Psoas muscle (tissue), 8 donors: ENCODE measurements at places on chromosomes 5 and 9. TPM values are rescaled to one million over a fixed set of nuclear protein-coding genes. Genes with fewer than 3 reads are reported as not detected.

OLFM1 gene
- total RNA-seq, result 4.8 TPM

NUTM2F gene
- not detected for total RNA-seq

FSTL4 gene
- total RNA-seq, result 0.27 TPM

PCDHGA2 gene
- 1.6 TPM for total RNA-seq

RNF183 gene
- not detected for total RNA-seq

OR2Y1 gene
- not detected for total RNA-seq

PCDHB14 gene
- total RNA-seq, result 0.49 TPM

BSPRY gene
- total RNA-seq, result not detected

LECT2 gene
- not detected for total RNA-seq

SCGB3A2 gene
- total RNA-seq, result not detected

HCN1 gene
- total RNA-seq, result 0.20 TPM

DNA sequence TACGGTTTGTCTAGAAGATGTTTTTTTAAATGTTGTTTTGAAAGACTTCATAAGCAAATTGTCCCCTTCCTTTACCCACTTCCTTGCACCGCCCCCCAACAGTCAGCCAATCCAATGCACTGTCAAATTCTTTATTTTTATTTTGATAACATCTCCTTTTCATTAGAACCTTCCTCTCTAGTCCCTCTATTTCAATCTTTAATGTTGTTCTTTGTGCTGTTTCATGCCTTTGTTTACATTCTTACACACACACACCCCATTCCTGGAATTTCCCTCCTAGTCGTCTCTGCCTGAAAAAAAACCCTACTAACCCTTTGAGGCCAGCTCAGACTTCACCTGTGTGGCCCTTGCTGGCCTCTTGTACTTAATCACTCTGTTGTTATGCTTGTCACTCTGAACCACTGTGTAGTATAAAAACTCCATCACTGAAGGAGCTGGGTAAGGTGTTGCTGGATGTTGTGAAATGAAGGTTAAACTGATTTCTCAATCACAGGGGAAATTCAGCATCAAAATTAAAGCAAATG lies 133.4 kb downstream of the UGCG start:
- DNase-seq, result no peak

- no peak for DNase-seq
Measured at GRCh38 chr5:177434437-177434836, 8.0 kb downstream of the GRK6 start.

DNA sequence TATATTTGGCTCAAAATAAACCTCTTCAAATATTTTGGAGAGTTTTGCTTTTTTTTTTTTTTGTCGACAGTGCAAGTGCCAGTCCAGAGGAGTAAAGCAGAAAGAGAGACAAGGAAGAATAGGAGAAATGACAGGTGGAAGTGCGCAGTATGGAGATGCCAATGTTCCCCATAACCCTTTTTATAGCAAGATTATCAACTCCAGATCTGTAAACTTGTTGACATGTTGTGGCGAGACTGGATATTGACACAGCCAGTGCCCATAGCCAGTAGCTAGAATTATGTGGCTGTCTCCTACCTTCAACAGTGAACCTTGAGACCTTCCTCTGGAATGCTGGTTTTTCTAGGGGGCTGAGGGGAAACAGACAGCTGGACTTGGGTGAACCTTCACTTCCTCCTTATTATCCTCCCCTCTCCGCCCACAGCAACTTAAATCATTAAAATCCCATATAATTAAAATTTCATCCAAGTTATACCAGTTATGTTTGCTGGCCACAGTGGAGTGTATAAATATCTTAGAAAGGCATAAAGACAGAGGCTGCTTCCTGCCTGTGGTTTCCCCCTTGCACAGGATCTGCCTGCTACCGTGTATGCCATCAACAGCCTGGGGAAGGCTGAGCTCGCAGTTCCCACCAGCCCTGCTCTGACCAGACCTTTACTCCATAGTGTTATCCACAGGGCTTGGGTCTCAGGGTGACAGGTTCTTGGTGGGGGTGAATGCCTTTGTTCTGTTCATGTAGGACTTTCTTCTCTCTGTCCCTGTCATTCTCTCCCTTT lies 112.3 kb upstream of the ANKH start:
- no peak for DNase-seq

GRCh38 chr9:3949744-3950143 lies 350.1 kb downstream of the GLIS3 start:
- no peak for DNase-seq

- DNase-seq, result no peak
Measured at GRCh38 chr5:16673241-16674201, 56.7 kb upstream of the RETREG1 start.

- DNase-seq, result no peak
Measured at GRCh38 chr5:68339921-68340321, 124.4 kb downstream of the PIK3R1 start.

GRCh38 chr9:26925609-26926008 lies 21.4 kb downstream of the PLAA start:
- DNase-seq, result no peak

- no peak for DNase-seq
Measured at GRCh38 chr5:95281226-95281625, 3.7 kb downstream of the MCTP1 start.

DNA sequence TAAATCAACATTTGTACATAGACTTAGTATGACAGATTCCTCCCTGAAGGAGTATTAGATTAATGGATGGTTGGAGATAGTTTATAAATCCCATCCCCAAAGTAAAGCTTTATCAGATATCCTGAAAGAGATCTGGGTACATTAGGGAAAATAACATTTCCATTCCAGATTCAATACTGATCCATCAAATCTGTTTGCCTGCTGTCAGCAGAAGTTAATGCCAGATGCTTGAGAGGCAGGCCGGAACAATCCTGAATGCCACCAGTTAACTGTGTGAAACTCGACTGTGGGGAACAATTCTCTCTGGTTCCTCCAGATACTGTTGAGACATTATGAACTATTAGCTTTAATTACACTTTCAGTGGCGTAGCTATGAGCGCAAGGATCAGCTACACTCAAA lies 1166.8 kb downstream of the MAT2B start:
- DNase-seq, result no peak

GRCh38 chr5:34998058-34998789 lies 49.5 kb downstream of the AGXT2 start:
- DNase-seq, result no peak

GRCh38 chr9:126625329-126626126 lies 11.8 kb downstream of the LMX1B start:
- no peak for DNase-seq

GRCh38 chr5:82222597-82223574 lies 55.3 kb downstream of the RPS23 start:
- no peak for DNase-seq

DNA sequence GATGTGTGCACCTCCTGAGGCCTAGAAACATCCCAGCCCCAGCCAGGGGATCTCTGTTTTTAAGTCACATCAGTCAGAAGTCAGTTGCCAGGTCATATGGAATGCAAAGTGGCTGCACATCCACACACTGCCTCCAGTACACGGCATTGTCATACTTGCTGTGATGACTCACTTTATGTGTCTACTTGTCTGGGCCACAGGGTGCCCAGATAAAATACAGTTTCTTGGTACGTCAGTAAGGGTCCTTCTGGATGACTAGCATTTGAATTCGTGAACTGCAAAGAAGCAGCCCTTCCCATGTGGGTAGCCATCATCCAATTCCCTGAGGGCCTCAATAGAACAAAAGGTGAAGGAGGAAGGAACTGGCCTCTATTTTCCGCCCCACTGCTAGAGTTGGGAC lies 27.7 kb downstream of the AUH start:
- DNase-seq, result no peak

DNA sequence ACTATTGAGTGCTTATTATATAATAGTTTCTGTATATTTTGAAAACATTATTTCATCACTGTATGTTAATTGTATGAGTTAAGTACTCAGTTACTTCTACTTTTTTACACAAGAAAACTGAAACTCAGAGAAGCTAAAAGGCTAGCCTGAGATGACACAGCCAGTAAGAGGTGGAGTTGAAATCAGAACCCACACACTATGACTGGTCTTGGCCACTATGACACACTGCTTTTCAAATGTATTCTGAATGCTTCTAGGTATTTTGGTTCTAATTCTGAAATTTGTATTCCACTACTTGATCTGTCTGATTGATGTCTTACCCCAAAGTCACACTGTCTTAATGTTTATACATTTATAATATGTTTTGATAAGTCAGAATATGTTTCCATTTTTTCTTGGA lies 181.8 kb downstream of the ZDHHC21 start:
- no peak for DNase-seq

- DNase-seq, result peak; percentile 46
Measured at GRCh38 chr9:136090056-136090735, 4.9 kb downstream of the NACC2 start.

- DNase-seq, result no peak
Measured at GRCh38 chr5:83871533-83872395, 151.1 kb upstream of the HAPLN1 start.

DNA sequence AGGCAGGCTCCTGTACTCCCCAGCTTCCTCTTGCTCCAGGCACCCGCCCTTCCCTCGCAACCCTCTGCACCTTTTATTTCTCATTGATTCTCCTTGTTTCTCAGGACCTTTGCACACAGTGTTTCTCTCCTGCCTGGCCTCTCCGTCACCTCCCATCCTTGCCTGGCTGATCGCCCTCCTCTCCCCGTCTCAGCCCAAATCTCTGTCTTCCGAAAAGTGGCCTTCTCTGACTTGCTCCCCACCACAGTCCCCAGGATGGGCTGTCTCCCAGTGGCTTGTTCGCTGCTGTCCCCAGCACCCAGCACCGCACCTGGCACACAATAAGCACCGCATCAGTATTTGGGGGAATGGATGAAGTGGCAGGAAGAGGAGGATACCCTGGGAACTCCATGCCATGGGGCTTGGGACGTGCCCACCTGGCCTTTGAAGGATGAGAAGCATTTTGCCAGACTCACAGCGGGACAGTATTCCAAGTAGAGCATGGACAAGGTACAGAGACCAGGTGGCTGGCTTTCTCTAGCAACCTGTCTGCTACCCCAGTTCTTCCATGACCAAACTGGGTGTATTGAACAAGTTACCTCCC lies 62.5 kb downstream of the LMX1B start:
- no peak for DNase-seq

GRCh38 chr5:72790186-72790585 lies 26.3 kb upstream of the TNPO1 start:
- DNase-seq, result no peak
